Progenitor cell of endocrine pancreas (in vitro differentiated cells): ENCODE measurements at places on chromosomes 5 and 9. TPM values are rescaled to one million over a fixed set of nuclear protein-coding genes. Genes with fewer than 3 reads are reported as not detected.

INSL4 gene
- not detected in 2 replicates for total RNA-seq

BNIP1 gene
- 6.1 and 6.6 TPM in 2 replicates for total RNA-seq

NUTM2G gene
- not detected in 2 replicates for total RNA-seq

PLAA gene
- total RNA-seq: 46.0 and 46.6 TPM in 2 replicates

SOHLH1 gene
- total RNA-seq: not detected in 2 replicates

HTR1A gene
- total RNA-seq: not detected in 2 replicates

ROR2 gene
- 23.6 and 23.9 TPM in 2 replicates for total RNA-seq

SPAG8 gene
- 2.9 and 3.2 TPM in 2 replicates for total RNA-seq

SYK gene
- total RNA-seq: 7.4 and 9.6 TPM in 2 replicates

- no peak for DNase-seq
Measured at GRCh38 chr5:119363271-119363670, 7.5 kb downstream of the TNFAIP8 start.

GRCh38 chr9:18393340-18394130 is 80.4 kb upstream of the ADAMTSL1 start:
- DNase-seq: no peak

GRCh38 chr5:15526413-15526812 is 26.4 kb downstream of the FBXL7 start:
- DNase-seq: no peak

- DNase-seq: no peak
Measured at GRCh38 chr5:1017691-1018455, 9.3 kb downstream of the NKD2 start.

GRCh38 chr5:8079056-8079455 is 210.1 kb downstream of the MTRR start:
- DNase-seq: no peak

GRCh38 chr5:132176521-132176945 is 51.1 kb downstream of the P4HA2 start:
- DNase-seq: no peak

GRCh38 chr9:104611213-104611612 is 5.8 kb upstream of the OR13C2 start:
- no peak for DNase-seq

DNA sequence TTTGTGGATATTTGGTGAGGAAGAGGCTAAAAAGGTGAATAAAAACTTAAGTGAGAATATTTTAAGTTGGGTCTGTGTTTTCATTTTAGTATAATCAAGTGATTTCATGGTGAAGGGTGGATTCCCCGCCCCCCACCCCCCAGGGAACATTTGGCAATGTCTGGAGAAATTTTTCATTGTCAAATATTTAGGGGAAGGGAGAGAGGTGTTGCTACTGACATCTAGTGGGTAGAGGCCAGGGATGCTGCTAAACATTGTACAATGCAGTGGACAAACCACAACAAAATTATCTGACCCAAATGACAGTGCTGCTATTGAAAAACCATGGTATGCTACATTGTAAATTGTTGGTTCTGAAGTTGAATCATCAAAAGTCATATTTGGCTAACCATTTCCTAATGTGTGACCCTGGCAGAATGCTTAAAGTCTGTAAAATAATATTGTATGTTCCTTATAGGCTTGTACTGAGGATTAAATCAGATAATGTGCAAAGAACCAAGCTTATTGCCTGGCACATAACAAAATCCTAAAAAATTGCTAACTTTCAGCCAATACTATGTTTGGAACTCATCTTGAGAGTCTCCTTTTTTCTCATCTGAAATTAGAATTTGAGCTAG is 5.6 kb downstream of the C5orf24 start:
- no peak for DNase-seq

DNA sequence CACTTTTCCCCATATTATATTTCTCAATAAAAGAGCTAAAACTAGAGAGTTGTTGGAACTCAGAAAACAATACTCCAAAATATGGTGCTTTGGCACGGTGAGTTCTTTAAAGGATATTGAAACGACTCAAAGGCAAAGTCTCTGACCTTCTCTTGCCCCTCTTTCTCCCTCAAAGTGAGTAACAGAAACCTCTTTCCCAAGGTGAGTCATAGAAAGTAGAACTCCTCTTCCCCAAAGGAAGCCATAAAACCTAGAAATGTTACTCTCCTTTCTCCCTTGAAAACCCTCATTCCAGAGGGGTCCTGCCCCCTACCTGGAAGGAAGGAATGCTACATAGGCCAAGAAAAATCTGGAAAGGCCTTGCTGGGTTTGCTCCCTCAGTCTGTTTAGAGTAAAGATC is 47.5 kb downstream of the RAPGEF6 start:
- DNase-seq: no peak

- DNase-seq: no peak
Measured at GRCh38 chr5:170860415-170860814, 1.4 kb upstream of the RANBP17 start.

- no peak for DNase-seq
Measured at GRCh38 chr5:131794586-131794985, 2.2 kb downstream of the FNIP1 start.

- DNase-seq: no peak
Measured at GRCh38 chr9:126413391-126414068, 86.9 kb downstream of the MVB12B start.

DNA sequence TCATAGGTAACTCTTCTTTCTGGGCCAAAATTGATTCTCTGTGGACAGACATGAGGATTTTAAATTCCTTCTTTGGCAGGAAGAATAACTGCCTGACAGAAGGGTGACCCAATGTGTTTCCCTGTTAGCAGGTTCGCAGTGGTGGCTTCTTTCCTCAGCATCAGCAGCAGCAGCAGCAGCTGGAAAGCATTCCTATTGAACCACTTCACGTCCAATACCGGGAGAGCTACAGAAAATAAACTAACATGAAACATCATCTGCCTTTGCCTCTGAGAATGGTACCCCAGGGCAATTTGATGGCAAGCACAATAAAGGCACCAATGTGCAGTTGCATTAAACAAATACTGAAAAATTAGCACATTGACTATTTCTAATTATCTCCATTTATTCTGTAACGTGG is 214.5 kb downstream of the TMEM167A start:
- DNase-seq: no peak

DNA sequence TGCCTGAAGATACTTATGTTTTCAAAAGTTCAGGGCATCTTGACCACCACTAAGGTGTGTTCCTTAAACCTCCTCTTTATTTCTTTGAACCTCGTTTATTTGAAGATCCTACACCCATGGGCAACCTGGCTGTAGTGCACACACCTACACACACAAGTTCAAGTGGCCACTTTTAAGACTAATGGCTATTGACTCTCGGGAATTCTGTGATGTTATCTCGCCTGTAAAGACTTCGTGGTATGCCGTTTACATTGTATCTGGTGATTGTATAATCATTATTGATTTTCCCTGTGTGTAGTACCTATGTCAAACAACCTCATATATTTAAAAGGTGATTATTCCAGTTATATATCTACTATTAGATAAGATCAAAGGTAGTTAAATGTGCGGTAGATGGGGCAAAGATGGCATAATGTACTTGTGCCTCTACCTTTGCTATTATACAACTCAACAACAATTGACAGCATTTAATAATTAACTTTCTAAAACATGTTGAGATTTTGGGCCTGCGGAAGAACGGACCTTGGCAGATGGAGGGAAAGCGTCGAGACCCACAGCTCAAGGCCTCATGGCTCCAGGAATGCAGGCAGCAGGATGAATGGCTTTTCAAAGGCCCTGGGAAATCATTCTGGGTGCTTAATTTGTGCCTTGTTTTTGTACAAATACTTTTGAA is 51.4 kb upstream of the IRX2 start:
- DNase-seq: no peak

DNA sequence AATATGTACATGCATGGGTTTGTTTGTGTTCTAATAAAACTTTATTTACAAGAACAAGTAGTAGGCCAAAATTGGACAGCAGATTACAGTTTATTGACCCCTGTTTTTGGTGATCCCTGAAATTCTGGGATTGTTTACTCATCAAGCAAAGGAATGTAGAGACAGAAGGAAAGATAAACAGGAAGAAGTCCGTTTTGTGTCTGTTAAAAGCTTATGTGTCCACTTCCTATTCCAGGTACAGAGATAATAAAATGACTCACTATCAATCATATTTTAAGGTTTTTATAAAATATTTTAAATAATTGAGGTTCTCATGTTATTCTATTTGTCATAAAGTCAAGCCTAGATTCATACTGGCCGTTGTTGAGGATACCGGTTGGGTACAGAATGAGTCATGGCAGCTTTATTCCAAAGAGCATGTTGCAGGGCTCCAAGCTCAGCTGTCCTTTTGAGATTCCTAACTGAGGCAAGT is 214.9 kb upstream of the DAB2 start:
- no peak for DNase-seq

DNA sequence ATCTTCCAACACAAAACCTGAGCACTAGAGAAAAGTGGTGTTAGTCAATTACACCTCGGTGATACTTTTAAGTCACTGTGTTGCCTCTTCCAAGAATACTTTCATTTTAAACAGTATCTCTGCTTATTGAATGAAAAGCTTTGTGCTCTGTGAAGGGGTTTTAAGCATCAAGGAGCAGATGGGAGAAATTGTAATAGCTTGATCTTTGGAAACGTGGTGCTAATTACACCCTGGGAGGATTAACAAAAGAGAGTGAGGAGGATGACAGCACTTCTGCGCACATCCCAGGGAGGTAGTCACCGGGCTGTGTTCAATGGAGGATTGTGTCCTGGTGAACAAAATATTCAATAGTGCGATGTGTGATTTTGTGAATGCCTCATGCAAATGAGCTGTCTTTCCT is 477.4 kb upstream of the ADAMTS16 start:
- DNase-seq: no peak

DNA sequence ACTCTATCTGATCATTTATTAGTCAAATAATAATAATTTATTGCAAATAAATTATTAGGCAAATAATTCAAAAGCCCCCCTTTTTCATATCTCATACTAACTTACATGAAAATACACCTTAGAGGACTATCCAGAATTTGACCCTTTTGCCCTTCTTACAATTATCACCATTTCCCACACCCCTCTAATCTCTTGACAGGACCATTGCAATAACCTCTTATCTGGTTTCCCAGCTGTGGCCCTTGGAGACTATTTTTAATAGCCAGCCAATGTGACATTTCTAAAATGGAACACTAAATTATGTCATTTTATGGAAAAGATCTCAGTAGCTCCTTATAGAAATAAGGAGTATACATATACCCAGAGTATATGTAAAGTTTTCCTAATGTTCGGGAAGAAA is 588.4 kb upstream of the COX7C start:
- no peak for DNase-seq

GRCh38 chr5:78757269-78758053 is 108.9 kb upstream of the LHFPL2 start:
- DNase-seq: no peak

GRCh38 chr9:92455217-92455616 is 27.1 kb downstream of the ASPN start:
- no peak for DNase-seq

GRCh38 chr9:117411547-117411946 is 3.3 kb downstream of the ASTN2 start:
- DNase-seq: peak; percentile 43

DNA sequence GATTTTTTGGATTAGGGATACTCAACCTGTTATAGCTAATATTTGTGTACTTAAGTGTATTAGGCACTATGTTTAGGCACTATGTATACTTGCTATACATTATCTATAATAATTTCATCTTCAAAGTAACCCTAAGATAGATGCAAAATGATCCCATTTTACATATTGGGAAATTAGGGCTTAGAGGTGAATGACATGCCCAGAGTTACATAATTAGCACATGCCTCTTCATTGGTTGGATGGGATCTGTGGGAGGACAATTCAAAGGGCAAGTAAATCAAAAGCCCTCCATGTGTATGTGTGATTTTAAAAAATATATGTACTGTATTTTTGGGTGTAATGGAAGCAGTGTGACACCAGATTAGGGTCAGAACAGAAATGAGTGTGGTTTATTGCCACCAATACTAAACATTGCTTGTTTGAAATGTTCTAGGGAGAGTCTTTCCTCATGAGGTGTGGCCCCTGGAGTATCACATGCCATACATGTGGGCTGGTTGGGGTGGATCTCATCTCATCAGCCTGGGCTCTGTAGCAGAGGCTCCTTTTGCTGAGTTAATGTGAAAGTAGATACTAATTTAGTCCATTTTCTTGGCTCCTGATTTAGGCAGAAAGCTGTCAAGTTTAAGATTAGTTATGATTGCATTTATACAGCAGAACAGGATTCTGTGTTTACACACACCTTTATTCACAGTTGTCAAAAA is 5.5 kb downstream of the C9orf85 start:
- DNase-seq: no peak

DNA sequence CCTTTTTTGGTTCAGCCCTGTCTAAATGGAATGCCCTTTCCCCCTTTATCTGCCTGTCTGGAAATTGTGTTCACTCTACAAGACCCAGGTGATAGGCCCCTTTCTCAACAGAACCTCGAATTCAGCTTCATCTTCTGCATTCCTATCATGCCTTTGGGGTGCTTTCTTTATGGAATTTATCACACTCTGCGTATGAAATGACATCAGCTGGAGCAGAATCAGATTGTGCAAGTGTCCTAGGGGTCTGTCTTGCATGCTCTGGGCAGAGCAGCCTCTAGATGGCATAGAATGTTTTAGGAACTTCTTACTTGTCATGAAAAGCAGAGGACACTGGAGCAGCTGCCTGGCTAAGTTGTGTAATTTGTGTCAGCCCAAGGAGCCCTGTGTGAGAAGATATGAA is 84.9 kb downstream of the ISL1 start:
- no peak for DNase-seq

DNA sequence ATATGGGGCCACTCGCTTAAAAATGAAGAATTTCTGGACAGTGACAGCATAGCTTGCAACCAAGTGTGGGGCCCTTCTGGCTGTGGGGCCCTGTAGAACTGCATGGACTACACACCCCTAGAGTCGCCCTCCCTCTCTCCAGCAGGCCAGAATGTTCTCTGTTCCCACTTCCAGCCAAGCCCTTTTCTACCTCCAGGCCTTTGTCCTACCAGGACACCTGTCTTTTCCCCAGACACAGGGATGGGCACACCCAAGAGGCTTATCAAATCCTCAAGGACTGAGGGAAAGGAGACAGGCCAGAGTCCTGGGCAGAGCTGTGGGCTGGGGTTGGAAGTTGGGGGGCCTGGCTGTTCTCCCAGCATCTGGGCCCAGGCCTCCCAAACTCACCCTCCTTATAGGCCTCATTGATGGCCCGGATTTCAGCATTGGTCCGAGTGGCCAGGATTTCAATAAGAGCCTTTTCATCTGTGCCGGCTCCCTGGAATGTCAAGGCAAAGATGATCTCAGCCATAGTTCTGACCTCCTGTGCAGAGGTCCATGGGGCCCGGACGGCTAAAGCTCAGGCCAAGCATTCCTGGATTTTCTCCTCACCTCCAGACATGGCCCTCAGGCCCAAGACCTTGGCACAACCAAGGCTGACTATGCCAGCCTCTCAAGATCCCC is 38.2 kb upstream of the TNIP1 start:
- no peak for DNase-seq

- no peak for DNase-seq
Measured at GRCh38 chr9:116504893-116505480, 182.1 kb upstream of the TRIM32 start.

DNA sequence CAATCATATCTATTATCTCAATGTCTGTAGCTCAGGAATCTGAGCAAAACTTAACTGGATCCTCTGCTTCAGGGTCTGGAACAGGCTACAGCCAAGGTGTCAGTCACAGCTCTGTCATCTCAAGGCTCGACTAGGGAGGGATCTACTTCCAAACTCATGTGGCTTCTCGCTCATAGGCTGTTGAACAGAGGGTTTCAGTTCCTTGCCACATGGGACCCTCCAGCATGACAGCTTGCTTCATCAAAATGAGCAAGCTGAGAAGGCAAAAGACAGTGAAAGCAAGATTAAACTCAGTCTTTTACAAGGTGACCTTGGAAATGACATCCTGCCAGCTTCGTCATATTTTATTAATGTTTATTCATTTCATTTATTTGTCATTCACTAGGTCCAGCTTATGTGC is 111.7 kb downstream of the GADD45G start:
- DNase-seq: no peak
